Stimulated activated CD4-positive, alpha-beta T cell treated with anti-CD3 and anti-CD28 coated beads, Interleukin-1b, Interleukin-23, amount 100 ng/mL, for 1 hour (primary cell): ENCODE measurements at places on chromosomes 12 and 14.

DNA sequence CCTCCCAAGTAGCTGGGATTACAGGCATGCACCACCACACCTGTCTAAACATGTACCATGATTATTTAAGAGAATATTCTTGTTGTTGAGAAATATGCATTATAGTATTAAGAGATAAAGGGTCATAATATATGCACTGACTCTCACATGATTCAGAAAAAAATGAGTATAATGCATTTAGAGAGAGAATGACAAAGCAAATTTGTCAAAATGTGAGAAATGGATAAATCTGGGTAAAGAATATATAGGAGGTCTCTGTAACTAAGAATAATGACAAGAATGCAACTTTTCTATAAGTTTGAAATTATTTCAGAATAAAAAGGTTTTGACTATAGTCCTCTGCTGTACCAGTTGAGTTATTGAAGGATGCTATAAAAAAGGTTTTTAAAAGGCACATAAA lies 28.1 kb upstream of the ZNF740 start:
- DNase-seq = no peak

DNA sequence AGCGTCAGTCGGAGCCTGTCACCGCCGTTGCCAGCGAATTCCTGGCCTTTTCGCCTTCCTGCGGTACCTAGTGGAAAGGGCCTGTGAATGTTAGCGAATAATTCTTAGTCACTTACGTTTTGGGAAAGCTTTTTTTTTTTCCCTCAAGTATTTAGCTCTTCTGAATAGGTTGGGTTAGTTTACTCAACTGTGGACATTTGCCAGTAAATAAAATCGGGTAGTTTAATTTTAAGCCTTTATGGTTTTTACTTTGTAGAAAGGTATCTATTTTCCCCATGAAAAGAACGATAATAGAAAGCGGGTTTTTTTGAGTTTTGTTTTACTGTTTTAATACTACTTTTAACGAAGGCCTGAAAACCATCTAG lies 1.7 kb downstream of the YY1 start:
- no peak for DNase-seq

GRCh38 chr14:56487761-56488160 lies 91.8 kb upstream of the TMEM260 start:
- no peak for DNase-seq

DNA sequence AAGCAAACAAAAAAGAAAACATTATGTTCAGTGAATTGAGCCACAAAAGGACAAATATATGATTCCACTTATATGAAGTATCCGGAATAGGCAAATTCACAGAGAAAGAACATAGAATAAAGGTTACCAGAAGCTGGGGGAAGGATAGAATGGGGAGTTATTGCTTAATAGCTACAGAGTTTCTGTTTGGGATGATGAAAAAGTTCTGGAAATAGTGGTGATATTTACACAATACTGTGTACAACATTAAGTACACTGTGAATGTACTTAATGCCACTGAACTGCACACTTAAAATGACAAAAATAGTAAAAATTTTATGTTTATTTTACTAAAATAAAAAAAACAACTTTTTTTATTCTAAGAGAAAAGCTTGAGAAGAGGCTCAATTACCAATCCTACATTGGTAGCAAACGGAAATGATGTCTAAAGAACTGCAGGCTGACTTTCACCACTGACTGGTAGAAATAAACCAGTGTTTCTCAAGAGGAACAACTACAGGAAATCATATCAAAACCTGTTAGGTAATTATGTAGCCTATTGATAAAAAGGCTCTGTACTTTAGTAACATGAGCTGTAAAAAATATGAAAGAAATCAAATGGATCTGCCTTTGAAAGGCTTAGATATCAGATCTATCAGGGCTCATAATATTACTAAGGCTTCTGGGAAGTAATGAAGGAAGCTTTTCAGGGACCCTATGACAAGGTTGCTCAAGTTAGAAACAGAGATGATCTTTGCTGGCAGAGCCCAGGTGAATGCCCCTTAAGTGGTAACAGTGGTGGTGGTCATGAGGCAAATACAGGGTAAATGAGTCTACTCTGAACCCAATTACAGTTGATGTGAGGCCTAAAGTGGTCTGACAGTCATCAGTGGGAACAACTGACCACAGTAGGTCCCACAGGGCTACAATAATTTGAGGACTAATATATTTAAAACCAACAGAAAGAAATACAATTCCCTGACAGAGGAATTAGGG lies 41.3 kb downstream of the BAZ1A start:
- DNase-seq = no peak

- no peak for DNase-seq
These were observed 14.3 kb upstream of the KRT5 start for GRCh38 chr12:52534482-52534881.

- no peak for DNase-seq
These were observed 66.6 kb downstream of the MON2 start for GRCh38 chr12:62533087-62533754.

GRCh38 chr12:65608319-65608916 lies 215.9 kb upstream of the HMGA2 start:
- no peak for DNase-seq

DNA sequence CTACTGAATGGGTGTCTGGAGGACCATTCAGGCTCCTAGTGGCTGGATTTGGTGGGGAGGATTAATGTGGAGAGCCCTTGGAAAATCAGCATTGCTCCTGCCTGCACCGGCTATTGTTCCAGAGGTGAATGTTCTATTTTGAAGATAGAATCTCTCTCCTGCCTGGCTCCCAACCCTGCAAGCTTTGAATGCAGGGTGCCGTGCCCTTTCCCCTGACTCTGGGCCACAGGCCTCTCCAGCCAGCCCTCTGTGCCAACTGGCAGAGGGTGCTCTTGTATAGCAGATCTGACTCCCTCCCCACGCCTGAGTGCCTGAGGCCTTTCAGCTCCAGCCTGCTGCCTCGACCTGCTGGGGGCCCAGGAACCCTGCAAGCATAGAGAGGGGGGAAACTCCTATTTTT lies 106.8 kb downstream of the TMEM260 start:
- DNase-seq = no peak

DNA sequence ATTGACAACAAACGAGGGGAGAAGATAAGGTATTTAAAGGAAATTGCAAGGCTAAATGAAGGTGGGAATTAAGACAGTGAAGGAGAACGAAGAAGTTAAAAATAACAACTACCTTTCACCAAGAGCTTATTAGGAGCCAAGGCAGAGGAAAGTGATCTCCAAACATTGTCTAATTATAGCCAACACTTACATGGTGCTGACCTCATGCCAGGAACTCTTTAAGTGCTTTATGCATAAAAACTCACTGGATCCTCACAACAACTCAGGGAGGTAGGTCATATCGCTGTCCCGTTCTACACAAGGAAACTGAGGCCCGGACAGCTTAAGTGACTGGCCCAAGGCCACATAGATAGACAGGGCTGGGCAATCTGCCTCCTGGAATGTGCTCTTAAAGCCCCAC lies 19.5 kb downstream of the TAMALIN start:
- no peak for DNase-seq

GRCh38 chr12:123278101-123278627 lies 6.5 kb upstream of the CDK2AP1 start:
- no peak for DNase-seq
